ENCODE measurements at places on chromosomes 6 and 20.

DNA sequence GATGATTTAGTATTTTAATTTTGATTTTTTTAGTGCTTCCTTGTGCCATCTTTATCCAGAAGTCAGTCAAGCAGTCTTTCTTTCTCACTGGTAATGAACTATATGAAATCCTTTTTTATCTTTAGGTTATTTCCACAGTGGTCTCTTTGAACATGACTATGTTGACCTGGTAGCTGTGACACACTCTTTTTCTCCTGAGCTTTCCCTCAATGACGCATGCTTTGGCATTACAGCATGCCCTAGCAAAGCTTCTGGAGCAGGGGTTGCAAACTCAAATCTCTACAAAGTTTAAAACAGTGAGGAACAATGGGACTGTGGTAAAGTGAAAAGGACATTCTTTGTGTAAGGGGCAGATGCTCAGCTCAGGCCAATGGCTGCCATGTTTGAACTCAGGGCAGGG, 4.5 kb upstream of the PLAGL1 start:
- DNase-seq: no peak

GRCh38 chr6:122426597-122426996, 27.1 kb downstream of the HSF2 start:
- DNase-seq: no peak

DNA sequence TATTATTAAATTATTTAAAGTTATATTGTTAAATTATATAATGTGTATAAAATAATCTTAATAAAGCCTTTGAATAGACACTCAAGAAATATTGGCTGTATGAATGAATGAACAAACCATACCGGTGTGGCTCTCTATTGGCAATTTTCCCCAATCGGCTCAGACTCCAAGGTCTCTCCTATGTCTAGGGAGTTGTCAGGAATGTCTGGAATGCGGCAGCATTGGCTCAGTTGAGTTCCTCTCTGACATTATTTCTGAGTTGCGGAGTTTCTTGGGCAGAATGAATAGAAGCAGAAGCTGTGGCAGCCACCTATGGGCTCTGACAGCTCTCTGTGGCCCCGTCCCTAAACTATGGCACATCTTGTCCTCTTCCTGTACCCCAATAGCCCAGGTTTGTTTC, 111.0 kb downstream of the SOBP start:
- DNase-seq: no peak

GRCh38 chr6:98981473-98981872, 33.7 kb upstream of the FBXL4 start:
- no peak for DNase-seq

DNA sequence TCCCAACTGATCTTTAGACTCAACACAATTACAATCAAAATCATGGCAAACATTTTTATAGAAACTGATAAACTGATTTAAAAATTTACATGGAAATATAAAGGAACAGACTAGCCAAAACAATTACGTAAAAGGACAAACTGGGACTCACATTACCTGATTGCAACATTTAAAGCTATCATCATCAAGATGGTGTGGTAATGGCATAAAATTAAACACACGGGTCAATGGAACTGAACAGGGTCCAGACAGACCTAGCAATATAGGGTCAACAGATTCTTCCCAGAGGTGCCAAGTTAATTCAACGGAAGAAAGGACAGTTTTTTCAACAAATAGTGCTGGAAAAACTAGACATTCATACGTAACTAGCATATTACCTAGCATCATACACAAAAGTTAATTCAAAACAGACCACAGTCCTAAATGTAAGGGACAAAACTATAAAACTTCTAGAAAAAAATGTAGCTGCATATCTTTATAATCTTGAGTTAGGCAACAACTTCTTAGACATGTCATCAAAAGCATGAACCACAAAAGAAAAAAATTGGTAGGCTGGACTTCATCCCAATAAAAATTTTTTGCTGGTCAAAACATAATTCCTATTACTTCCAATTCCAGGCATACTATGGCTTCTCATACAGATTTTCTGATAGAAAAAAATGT, 147.4 kb upstream of the BEND6 start:
- DNase-seq: no peak

- DNase-seq: no peak
These were observed 348.6 kb downstream of the CD109 start for GRCh38 chr6:74044417-74045096.

GRCh38 chr20:21380711-21381110, 16.6 kb downstream of the NKX2-4 start:
- DNase-seq: no peak

DNA sequence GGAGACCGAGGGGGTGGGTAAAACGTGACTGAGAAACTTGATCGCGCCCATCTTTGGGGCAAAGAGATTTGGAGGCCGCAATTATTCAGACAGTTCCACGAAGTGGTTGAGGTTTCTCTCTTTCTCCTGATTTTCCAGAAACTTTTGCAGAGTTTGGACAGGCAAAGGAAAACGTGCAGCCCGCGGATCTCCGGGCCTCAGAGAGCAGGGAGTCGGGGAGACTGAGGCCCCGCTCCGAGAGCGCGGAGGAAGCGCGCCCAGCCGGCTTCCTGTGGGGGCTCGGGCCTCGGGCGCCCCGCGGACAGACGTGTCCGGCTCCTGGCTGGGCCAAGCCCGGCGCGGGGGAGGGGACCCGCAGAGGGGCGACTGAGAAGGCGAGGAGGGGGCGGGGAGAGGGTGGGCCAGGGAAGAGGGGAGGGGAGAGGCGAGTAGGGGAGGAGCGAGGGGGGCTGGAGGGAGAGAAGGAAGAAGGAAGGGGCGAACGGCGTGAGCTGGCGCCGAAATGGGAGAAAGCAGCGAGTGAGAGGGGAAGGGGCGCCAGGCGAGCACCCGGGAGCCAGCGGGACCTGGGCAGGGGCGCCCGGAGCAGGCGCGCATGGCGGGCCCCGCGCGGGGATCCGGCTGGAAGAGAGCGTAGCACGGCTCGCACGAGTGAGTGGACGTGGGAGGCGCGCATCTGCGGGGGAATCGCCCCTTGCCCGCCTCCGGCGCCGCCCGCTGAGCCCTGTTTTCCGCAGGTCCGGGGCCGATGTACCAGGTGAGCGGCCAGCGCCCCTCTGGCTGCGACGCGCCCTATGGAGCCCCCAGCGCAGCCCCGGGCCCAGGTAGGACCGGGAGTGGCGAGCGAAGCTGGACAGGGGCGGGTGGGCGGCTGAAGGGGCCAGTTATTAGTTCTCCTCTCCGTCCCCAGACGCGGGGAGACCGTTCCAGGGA, at the start of gene MDFI:
Gene MDFI (plus strand): TSS at position 467 of the 933 bp plus-strand sequence. CDS start 282 bp downstream, at position 749.
- DNase-seq: no peak

GRCh38 chr20:52926505-52926904, 45.7 kb upstream of the TSHZ2 start:
- DNase-seq: no peak

GRCh38 chr20:37265152-37265551, 3.5 kb upstream of the GHRH start:
- no peak for DNase-seq

GRCh38 chr20:62769346-62770071, 26.8 kb upstream of the MRGBP start:
- no peak for DNase-seq

GRCh38 chr6:46412662-46413061, 78.6 kb downstream of the RCAN2 start:
- DNase-seq: no peak

DNA sequence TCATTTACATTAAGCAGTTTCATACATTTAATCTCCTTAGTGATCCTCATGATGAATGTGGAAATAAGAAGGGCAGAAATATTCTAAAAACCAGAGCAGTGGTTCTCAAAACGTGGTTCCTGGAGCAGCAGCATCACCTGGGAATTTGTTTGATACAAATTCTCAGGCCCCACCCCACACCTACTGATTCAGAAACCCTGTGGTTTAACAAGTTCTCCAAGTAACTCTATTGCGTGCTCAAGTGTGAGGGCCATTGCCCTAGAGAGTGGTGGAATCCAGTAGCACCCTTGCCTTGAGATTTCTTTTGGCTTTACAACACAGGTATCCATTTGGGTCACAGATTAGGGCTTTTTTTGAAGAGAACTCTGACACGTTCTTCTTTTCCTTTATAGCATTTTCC, 354.6 kb upstream of the FLRT3 start:
- DNase-seq: no peak

- no peak for DNase-seq
These were observed 156.2 kb downstream of the QKI start for GRCh38 chr6:163570579-163571231.

- DNase-seq: no peak
These were observed at the start of gene ATXN1 for GRCh38 chr6:16760516-16761470. Gene ATXN1, minus strand, starts transcription at chr6:16761460.

DNA sequence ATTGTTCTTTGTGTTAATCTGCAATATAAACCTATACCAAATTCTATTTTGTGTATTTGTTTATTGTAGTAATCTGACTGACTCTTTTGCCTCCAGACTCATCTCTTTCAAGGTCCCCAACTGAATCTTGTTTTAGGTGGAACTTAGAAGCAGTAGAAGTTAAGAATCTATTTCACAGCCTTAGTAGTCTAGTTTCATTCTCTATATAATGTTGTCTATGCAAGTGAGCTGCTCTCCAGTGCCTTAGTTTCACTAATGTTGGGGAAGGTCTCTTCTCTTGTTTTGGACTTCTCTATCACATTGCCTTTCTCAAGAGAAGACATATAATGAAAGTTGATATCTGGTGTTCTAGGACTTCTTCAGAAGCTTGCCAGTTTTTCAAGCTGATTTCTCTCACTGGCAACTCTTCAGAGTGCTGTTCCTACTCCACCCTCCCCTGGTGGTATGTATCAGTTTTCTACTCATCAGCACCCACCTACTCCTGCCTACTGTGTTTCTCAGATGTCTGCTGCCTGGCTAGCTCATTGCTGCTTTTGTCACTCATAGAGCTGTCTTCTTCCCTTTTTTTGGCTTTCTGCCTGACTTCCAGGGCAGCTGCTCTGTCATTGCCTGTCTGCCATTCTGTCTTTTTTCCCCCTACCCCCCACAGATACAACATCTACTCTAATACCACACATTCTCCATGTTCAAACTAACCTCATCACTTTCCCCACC, 82.1 kb downstream of the PTPRA start:
- no peak for DNase-seq

- no peak for DNase-seq
These were observed 124.4 kb downstream of the KCNQ5 start for GRCh38 chr6:72746276-72746675.

GRCh38 chr6:144559865-144560593, 274.9 kb downstream of the UTRN start:
- DNase-seq: no peak

GRCh38 chr6:46024124-46024769, 8.6 kb upstream of the CLIC5 start:
- DNase-seq: no peak

DNA sequence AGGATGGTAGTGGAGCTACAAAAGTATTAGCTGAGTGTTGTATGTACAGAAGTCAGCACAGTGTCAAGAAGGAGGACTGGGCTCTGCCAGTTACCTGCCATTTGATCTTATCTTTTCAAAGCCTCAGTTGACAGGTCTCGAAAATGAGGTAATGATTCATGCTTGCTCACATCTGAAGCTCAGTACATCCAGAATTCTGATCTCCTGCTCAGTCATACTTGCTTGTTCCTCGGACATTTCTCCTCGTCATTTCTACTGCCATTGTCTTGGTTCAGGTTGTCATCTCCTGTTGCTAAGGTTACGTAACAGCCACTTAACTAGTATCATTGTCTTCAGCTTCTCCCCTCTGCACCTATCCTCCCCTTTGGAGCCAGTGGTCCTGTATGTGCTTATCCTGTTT, 89.5 kb downstream of the SLX4IP start:
- no peak for DNase-seq

- no peak for DNase-seq
These were observed 752.6 kb downstream of the MAFB start for GRCh38 chr20:39936401-39936800.

- no peak for DNase-seq
These were observed 342.5 kb upstream of the JARID2 start for GRCh38 chr6:14903176-14904038.

DNA sequence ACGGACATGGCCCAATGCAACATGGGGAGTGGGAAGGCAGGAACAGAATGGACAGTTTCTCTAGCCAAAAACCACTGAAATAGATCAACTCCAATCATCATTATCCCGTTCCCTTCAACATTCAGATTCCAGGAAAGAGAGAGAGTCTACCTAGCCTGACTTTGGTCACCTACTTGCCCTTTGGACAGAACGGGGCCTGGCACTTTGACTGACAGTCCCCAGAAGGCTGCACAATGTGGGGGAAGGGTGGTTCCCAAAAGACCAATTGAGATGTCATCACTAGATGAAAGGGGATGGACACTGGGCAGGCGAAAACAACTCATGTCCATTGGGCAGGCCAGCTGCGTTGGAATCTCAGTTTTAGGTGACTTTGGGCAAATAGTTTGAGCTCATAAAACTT, 15.0 kb upstream of the KIF16B start:
- DNase-seq: no peak

DNA sequence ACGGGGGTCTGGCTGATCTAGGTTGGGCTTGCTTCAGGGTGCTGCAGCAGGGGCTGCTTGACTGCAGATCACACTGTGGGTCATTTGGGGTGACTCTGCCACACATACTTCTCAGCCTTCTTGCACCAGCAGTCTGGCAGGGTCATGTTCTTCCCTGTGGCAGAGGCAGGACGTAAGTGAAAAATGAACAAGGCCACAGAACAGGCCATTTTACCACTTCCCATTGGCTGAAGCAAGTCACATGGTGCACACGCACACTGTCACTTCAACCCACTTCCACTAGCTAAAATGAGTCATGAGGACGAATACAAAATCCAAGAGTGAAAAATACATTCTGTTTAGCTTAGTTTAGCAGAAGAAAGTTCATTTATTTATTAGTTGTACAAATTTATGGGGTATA, 168.6 kb upstream of the GGTLC1 start:
- DNase-seq: no peak
